ENCODE measurements at places on chromosomes 16 and 17.

- peak; percentile 22 for DNase-seq
These were observed 25.9 kb downstream of the MYH3 start for GRCh38 chr17:10631048-10631700.

DNA sequence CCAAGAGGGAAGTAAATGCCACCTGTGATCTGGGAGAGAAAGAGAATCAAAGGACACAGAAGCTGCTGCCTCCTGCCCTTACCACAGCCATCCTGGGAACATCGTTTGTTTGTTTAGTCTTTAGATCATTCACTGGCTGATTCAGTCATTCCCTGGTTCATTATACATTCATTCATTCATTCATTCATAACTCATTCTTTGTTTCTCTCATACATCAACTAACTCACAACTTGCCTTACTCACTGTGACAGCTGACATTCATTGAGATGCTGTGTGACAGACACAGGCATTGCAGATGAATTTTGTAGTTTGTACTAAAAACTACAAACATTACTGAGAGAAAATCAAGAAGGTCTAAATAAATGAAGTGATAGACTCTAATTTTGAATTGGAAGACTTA lies 291.0 kb upstream of the TNRC6C start:
- DNase-seq = no peak

GRCh38 chr17:81111066-81111465 lies 54.2 kb upstream of the PVALEF start:
- DNase-seq = no peak

GRCh38 chr17:49996495-49997300 lies 1.7 kb upstream of the DLX3 start:
- DNase-seq = no peak

DNA sequence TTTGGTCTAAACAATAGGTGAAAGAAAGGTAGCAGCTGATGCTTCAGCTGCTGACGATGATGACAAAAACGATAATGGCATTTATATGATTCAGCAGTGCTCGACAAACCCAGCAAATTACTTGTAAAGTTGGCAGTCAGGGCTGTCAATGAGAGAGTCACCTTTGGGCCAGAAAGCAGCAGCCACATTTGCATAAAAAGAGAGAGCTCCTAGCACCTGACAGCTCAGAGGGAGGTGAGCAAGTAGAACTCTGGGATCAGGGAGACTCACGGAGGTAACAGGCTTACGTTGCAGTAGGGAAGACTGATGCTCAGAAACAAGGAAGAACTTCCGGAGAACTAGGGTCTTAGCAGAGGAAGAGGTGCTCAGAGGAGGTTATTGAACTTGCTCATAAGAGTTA lies 291.9 kb upstream of the ZFHX3 start:
- DNase-seq = no peak

- no peak for DNase-seq
These were observed at the start of gene MT1H for GRCh38 chr16:56669005-56669839. TSS of gene MT1H (plus strand) at chr16:56669814. CDS start at chr16:56669885, 71 bp downstream.

- peak; percentile 58 for DNase-seq
These were observed 39.8 kb downstream of the NF1 start for GRCh38 chr17:31134576-31134975.

- DNase-seq = peak; percentile 53
These were observed 63.1 kb downstream of the MYO18A start for GRCh38 chr17:29116804-29117753.

GRCh38 chr16:16109453-16110110 lies 113.7 kb downstream of the ABCC6 start:
- DNase-seq = no peak

GRCh38 chr17:40130352-40131042 lies 8.7 kb downstream of the MSL1 start:
- DNase-seq = no peak

DNA sequence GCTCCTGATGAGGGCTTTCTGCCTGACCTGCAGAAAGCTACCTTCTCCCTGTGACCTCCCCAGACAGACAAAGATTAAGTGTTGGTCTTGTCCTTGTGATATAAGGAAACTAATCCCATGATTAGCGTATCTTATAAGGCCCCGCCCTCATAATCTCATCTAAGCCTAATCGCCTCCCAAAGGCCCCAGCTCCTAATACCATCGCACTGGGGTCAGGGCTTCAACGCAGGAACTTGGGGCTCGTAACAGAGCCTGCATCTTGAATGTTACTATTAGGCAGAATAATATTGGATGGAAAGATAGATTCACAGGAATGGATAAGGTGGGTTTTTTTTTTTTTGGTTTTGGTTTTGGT lies 78.9 kb downstream of the C16orf95 start:
- DNase-seq = no peak

DNA sequence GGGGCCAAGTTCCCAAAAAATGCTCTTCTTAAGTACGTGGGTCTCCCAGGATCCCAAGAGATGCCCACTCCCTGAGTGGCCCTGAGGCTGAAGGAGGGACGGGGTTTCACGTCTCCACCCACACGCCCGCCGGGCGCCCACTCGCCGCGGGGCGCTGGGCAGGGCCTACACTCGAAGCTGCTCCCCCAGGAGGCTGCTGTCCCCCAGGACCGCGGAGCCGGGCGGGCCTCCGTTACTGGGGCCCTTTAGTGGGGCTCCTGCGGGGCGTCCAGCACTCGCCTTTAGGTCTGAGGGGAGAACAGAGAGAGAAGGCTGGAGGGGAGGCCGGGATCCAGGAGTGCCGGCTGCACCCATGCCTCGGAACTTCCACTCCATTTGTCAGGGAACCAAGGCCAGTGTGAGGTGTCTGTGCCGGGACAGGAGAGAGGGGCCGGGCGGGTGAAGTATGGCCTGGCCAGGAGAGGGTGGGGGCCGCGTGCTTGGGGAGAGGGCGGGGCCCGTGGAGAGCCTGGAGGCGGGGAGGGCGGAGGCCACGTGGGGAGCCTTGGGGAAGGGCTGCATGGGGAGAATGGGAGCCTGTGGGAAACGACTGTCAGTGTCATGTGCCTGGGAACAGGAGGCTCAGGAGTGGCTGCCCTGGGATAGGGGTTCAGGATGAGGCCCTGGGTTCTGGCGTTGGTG lies 18.8 kb downstream of the NUBP1 start:
- DNase-seq = no peak

DNA sequence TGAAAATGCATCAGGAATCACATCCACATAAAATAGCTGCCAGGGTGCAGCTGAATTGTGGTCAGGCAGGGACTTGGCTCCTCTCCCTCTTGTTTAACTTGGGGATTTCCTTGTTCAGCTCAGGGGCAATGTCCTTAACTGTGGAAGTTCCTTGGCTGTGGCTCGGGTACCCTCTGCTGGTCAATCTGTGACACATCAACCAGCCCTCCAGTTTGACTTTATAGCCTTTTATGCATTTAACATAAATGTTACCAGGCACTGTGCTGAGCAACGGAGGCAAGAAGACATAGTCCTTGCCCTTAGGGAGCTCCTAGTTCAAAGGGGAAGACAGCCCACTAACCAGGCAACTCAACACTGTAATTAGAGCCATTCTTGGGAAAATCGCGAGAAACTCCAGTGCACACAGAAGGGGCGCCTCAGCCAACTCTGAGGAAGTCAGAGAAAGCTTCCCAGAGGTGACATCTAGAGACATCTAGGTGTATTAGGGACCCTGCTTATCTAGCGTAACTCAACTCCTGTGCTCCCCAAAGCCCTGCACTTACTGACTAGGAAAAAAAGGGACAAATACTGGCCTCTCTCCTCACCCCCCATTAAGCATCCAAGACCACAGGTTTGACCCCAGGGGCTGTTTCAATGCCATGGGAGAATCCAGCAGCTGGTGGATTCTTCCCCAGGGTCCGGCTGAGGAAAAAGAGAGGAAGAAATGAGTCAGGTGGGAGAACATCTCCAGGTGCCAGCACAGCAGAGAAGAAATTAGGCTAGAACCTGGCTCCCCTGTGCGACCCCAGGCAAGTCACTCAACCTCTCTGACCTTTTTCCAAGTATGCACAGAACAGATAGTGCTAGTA lies 17.3 kb upstream of the EEF2K start:
- peak; percentile 91 for DNase-seq

GRCh38 chr17:55090079-55090492 lies 121.5 kb downstream of the STXBP4 start:
- DNase-seq = no peak

- DNase-seq = peak; percentile 94
These were observed 25.6 kb downstream of the IGSF6 start for GRCh38 chr16:21626659-21627277.

DNA sequence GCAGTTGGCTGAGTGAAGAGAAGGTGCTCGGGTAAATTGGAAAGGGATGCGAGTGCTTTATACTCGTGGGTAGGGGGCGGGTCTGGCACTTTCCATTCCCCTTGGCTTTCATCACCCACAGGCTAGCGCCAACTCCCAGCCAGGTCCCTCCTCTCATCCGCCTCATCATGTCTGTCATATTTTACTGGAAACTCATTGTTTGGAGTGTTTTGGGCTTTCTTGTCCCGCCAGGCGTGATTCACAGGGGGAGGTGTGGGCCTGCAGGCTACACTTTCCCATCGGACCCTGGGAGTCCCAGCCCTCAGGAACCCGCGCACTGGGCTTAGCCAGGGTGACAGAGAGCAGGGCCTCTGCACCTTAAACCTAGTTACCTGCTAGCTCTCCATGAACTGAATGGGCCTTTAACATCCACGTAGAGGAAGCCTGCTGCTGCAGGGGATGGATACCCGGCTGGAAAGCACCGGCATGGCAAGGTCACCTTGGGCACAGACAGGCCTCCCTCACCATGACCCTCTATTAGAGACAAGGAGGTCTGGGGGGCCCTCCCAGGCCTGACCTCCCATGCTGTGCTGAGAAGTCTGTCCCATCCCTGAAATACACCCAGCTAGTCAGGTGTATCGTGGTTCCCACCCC lies at the start of gene KRT14:
Gene KRT14 (minus strand): TSS at position 33 of the 633 bp plus-strand sequence. CDS start 61 bp downstream, outside the sequence.
- DNase-seq = no peak

- no peak for DNase-seq
These were observed 212.9 kb downstream of the CNTNAP4 start for GRCh38 chr16:76490036-76490639.

DNA sequence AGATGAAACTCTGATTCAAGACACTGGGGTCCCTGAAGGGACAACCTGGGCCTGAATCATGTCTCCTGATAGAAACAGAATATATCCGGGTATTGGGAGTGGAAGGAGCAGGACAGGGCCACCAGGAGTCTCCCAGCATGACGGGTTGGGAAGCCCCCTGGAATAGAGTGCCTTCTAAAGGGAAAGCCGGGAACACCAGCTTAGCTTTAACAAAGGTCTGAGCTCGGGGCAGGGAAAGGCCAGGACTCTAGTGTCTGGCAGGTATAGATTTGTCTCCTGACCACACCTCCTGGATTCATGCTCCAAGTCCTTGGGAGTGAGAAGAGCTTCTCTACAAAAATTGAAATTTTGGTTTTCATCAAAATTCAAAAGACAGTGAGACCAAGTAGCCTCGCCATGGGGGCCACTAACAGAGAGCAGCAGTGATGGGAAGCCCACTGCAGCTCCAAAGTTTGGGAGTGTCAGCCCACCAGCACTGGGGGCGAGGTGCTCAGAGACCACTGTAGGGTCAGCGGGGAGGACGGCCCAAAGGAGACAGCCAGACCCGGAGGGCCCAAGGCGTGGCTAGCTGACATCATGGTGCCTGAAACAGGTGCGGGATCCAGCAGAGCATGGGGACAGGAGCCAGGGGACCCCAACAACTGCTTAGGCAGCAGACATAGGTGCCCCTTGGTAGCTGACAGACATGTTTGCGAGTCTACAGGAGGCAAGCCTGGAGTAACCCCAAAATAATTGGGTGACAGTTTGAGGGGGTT lies 81.0 kb downstream of the C16orf78 start:
- no peak for DNase-seq

Measured in AG10803 (cell line).